ENCODE measurements at places on chromosomes 2 and 18.
A peak's percentile ranks its signal among the peaks of the same experiment; 100 is the strongest.

DNA sequence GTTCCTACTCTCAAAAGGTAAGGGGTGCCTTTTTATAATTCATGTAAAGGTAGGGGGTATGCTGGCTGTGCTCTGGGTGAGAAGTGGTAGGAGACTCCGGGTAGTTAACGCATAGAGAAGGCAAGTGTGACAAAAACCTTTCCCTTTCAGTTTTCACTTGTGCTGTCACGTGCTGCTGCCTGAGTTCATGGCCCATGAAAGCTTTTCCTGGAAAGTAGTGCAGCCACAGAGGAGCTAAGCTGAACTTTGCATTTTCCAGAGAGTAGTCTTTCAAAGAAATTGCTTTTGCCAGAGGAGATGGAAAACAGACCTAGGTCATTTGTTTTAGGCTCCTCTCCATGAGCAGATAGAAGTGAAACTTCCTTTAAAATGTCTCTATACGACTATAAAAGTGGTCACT is 44.7 kb downstream of the THSD7B start:
- no peak for DNase-seq

DNA sequence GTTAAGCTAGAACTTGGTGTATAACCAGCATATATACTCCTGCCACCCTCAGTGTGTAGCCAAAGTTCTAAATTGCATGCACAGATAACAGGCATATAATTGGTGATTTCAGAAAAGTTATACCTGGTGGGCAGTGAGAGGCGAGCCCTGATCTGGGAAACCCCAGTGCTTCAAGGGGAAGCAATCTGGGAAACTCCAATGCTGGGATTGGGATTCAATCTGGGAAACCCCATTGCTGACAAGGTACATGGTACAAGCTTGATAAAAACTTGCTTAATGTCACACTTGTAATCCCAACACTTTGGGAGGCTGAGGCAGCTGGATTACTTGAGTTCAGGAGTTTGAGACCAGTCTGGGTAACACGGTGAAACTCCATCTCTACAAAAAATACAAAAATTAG is 147.6 kb downstream of the NEDD4L start:
- no peak for DNase-seq

DNA sequence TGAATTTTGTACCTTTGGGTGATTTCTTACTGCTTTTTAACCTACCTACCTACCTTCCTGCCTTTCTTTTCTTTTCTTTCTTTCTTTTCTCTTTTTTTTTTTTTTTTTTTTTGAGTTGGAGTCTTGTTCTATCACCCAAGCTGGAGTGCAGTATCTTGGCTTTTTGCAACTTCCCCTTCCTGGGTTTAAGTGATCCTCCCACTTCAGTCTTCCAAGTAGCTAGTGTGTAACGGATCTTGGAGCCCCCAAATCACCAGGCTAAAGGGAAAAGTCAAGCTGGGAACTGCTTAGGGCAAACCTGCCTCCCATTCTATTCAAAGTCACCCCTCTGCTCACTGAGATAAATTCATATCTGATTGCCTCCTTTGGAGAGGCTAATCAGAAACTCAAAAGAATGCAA is 61.3 kb downstream of the DDX18 start:
- no peak for DNase-seq

DNA sequence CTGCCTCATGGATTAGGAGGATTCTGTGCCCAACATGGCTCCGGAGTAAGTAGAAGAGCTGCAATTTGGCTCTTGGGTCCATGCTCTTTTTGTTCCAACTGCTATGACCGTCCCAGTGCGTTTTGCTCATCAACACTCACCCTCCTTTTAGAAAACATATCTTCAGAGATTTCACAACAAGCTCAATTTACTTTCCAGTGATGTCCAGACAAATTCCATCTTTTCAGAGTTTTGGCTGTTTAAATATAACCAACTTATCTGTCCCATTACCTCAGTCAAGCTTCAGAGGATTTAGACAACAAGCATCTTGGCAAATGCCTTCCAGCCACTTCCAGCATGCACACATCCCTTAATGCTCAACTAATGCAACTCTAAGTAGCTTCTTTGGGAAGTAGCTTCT is 6.9 kb upstream of the SLC14A2 start:
- DNase-seq: no peak

- no peak for DNase-seq
Measured at GRCh38 chr18:31677592-31677991, 6.8 kb downstream of the B4GALT6 start.

DNA sequence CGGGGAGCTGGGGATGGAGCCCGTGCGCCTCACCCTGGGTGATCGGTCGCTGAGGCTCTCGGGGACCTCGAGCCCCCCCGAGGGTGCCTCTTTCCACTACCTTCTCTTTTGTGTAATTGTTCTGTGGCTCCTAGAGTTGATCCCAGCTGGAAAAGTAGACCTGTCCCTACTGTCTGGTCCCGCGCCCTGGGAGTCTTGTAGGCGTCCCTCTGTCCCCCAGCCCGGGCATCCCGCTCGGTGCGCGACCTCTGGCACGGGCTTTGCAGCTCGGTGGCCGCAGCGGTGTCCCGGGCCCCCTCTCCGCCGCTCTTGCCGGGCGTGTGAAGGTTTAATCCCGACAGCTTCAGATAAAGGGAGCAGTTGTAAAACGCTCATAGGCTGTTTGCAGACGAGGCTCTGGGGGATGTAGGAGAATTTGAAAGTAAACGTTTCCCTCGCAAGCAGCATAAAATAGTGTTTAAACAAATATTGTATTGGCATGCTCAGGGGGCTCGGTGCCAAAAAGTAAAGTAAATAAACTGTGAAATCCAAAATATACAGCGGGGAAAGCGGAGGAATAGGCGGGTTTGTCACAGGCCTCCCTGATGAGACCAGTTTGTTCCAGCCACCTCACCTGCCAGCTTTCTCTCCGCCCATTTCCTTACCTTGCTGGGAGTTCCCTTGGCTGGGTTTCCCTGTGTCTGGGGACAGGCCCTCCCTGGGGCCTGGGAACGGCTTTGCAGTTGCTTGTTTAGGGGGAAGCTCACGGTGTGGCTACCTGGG is 1.9 kb downstream of the GLI2 start:
- DNase-seq: no peak

DNA sequence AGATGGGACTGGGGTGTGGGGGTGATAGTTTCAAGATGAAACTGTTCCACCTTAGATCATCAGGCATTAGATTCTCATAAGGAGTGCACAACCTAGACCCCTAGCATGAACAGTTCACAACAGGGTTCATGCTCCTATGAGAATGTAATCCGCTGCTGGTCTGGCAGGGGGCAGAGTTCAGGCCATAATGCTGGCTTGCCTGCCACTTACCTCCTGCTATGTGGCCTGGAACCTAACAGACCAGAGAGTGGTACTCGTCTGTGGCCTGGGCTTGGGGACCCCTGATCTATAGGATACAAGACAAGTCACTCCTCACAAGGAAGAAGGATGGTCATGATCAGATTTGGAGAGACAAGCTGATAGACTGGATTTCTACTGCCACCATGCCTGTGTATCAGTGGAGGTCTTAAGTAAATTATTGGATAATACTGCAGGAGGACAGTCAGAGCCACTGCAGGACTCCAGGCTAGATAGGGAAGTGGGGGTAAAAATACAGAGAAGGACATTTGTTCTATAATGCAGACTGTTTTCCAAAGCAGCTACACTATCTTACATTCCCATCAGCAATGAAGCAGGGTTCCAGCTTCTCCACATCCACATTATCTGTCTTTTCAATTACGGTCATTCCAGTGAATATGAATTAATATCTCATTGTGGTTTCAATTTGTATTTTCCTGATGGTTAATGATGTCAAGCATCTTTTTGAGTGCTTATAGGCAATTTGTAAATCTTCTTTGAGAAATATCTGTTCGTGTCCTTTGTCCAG is 28.8 kb upstream of the APOB start:
- DNase-seq: no peak

DNA sequence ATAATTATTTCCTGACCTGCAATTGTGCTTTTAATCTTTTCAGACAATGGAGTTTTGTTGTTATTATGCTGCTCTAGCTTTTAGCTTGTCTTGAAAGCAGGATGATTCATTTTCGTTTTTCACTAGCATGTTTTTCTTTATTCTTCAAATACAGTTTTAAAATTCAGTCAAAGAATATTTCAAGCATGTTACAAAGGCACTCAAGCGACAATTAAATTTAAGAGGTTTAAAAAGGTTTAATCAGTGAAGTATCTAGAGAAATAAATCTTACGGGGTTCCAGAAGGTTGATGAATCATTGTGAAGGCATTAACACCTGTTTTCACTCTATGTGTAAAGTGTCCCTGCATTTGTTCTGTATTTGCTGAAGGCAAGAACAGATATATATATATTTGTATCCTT is 390.7 kb upstream of the TMEFF2 start:
- DNase-seq: no peak

- DNase-seq: no peak
Measured at GRCh38 chr2:41207578-41207977, 755.7 kb upstream of the SLC8A1 start.

- no peak for DNase-seq
Measured at GRCh38 chr2:6107290-6107689, 415.1 kb downstream of the SOX11 start.

GRCh38 chr18:41809652-41810051 is 145.4 kb upstream of the PIK3C3 start:
- DNase-seq: no peak

DNA sequence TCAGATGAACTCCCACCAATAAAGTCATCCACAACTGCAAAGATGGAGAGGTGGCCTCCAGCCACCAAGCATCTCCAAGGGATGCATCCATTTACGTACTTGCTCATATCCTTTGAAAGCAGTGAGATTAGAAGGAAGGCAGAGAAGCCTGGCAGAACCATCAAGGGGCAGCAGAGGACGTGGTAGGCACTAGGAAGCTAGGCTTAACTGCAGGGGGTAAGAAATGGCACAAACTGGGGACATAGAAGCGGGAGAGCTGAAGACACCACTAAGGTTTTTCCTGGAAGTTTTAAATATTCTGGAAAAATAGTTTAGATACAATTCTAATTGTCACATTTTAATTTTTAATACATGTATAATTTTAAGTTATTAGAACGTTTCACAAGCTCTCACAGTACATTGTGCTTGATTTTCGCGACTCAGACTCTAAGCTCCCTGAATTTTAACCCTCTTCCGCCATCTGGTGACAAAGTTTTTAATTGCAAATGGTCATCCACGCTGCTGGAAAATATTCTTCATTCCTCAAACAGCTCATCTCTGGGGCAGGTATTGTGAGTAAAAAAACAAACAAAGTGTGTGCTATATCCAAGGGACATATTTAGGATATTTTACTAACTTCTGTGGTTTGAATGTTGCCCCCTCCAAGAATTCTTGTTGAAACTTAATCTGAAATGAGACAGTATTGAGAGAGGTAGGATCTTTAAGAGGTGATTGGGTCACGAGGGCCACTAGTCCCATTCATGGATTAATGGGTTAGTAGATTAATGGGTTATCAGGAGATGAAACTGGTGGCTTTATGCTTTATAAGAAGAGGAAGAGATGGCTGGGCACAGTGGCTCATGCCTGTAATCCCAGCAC is 1.6 kb upstream of the PSTPIP2 start:
- peak; percentile 67 for DNase-seq

- DNase-seq: no peak
Measured at GRCh38 chr2:1736997-1737480, 7.3 kb downstream of the PXDN start.

- DNase-seq: no peak
Measured at GRCh38 chr2:39247512-39248043, 3.8 kb upstream of the CDKL4 start.

- no peak for DNase-seq
Measured at GRCh38 chr2:110105608-110106467, 9.8 kb downstream of the MALL start.

DNA sequence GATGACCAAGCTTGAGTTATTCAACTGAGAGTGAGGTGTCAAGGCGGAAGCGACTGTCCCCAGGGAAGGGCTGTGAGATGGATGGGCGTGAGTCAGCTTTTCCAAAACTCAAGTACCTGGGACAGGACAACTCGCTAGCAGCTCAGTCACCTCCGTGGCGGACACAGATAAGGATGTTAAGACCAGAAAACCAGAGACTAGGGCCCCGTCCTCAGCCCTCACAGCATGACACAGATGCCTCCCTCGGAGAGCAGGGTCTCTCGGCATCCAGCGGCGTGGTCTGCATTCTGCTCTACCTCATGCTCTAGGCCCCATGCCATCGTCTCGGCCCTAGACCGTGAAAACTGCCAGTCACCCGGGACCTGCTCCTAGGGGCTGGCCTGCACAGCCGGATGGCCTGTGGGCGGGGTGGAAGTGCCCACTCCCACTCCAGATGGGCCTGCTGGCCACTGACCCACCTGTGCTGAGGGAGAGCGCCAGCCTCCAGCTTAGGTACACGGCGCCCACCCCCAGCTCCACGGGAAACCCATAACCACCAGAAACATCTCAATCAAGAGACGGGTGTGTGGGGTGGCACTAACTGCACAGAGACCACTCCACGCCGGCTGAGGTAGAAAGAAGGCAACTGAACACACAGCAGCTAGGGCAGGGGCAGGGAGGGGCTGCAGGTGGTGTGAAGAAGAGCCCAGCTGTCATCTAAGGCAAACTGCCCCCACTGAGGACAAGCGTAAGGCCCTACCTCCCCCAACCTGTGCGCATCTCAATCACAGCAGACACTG is 39.8 kb downstream of the ANO7 start:
- DNase-seq: no peak

GRCh38 chr2:10197697-10198076 is 75.1 kb downstream of the RRM2 start:
- DNase-seq: no peak

- DNase-seq: peak; percentile 26
Measured at GRCh38 chr18:79912409-79912991, 39.0 kb downstream of the SLC66A2 start.

DNA sequence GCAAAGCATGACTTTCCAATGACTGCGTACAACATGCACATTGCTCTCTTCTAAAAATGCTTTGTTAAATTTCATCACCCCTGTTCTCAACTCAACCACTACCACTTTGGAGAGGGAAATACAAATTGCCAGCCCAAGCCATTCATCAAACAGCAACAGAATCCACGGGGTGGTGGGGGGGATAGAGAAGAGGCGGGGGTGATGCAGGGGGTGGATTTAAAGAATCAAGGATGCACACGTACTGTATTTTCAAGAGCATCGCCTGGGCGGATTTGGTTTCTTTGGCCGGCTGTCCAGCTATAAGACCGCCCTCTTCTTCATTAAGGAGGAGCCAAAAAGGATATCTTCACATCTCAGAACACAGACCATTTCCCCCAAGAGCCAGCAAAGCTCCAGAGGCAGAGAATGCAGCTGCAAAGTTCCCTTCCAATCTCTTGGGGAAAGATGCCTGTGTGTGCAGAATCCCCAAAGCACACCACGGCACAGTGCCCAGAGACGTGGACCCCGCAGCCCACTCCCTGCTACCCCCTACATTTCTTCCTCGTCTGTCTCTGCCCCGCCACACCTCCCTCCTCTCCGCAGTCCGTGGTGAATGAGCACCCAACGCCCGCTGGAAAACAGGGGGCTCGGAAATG is 977 bp downstream of the SLC8A1 start:
- DNase-seq: no peak

GRCh38 chr18:67310826-67311225 is 205.7 kb downstream of the DSEL start:
- DNase-seq: no peak

- DNase-seq: no peak
Measured at GRCh38 chr2:9675415-9676351, 44.9 kb upstream of the YWHAQ start.

GRCh38 chr18:47520263-47520662 is 268.8 kb upstream of the SKOR2 start:
- no peak for DNase-seq
